Activated naive CD4-positive, alpha-beta T cell treated with Interleukin-2 at 50 U/mL for 16 hours (primary cell): ENCODE measurements at places on chromosomes 3 and 15.

DNA sequence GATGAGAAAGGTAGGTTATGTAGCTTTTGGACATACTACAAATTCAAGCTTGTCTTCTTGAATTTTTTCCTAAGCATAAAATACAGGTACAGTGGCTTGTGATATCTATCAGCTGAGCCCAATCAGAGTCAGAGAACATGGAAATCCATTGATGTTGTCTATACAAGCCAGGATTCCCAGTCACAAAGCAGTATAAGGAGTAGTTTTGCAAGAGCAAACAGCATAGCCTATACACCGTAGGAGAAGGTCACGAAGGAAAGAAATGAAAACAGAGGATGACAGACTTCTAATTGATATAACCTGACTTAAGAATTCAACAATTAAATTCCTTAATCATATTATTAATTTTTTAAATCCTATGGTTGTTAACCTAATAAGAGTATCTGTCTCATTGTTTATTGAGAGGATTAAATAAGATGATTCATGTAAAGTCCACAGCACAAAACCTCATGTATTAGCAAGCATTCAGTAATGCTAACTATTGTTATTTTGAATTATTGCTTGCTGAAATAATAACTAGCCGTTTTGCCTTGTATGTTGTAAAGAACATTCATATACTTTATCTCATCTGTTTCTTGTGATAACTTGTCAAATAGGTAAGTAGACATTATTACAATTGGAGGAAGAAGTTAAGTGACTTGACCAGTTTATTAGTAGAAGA lies 276.6 kb upstream of the ZPLD1 start:
- no peak for DNase-seq

DNA sequence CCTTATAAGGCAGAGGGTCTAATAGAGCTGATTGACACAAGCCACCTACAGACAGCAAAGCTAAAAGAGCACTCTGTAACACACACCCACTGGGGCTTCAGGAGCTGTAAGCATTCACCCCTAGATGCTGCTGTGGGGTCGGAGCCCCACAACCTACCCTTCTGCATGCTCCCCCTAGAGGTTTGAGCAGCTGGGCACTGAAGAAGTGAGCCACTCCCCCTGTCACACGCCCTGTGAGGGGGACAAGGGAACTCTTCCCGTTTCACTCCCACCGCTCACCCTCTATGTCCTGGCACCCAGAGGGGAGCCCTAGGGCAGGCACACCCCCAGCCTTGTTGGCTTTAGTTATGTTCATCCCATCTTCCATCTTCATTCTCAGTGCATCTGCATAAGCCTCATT lies 9.4 kb upstream of the CSTA start:
- no peak for DNase-seq

- no peak for DNase-seq
Observed at GRCh38 chr15:100973351-100974111, 54.4 kb downstream of the LRRK1 start.

- DNase-seq = no peak
Observed at GRCh38 chr3:4531478-4532025, 38.4 kb downstream of the ITPR1 start.

- no peak for DNase-seq
Observed at GRCh38 chr3:38992117-38992760, 59.5 kb downstream of the SCN11A start.

DNA sequence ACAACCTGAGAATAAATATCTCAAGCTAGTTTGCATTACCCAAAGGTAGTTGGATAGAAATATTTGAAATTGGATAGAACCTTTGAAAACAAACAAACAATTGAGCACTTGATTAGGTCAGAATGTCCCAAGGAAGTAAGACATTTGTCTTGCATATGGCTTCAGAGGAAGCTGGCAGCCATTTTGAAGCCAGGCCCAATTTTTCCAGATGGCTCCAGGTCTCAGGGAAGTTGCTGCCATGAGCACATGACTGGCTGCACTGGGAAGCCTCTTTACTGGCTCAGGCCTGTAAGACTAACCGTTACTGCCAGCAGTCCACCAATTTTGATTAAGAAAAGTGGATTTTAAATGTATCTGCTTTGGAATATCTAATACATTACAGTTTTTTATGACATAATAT lies 448.9 kb upstream of the DPH6 start:
- DNase-seq = no peak

GRCh38 chr3:94440767-94441493 lies 378.1 kb downstream of the NSUN3 start:
- DNase-seq = no peak

DNA sequence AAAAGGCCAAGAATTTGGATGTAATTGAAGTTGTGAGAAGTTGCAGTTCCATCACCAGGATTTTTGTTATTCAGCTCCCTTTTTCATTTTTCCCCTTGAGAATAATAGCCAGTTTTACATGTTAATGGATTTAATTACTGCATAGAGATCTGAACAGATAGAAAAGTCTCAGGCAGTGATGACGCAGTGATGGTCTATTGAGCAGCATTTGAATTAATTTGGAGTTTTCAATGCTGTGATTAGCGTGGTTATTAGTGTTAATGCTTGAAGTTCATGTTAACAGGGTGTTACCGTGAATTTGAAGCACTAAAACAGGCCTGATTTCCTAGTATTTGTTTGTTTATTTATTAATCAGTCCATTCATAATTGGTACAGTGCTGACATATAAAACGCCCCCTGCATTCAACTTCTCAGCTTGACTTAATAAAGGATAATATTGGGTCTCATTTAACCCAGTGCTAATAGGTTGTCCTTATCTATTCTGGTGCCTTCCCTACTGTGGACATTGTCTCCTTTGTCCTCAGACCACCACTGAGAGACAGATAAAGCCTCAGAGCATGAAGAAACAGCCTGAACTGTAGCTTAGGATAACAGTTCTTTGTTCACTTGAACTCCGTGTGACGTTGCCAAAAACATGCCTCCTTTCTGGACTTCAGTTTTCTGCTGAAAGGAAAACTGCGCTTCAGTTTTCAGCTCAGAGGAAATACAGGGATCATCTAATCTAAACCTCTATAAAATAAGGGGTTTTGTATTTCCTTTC lies 82.4 kb downstream of the RTP4 start:
- no peak for DNase-seq

DNA sequence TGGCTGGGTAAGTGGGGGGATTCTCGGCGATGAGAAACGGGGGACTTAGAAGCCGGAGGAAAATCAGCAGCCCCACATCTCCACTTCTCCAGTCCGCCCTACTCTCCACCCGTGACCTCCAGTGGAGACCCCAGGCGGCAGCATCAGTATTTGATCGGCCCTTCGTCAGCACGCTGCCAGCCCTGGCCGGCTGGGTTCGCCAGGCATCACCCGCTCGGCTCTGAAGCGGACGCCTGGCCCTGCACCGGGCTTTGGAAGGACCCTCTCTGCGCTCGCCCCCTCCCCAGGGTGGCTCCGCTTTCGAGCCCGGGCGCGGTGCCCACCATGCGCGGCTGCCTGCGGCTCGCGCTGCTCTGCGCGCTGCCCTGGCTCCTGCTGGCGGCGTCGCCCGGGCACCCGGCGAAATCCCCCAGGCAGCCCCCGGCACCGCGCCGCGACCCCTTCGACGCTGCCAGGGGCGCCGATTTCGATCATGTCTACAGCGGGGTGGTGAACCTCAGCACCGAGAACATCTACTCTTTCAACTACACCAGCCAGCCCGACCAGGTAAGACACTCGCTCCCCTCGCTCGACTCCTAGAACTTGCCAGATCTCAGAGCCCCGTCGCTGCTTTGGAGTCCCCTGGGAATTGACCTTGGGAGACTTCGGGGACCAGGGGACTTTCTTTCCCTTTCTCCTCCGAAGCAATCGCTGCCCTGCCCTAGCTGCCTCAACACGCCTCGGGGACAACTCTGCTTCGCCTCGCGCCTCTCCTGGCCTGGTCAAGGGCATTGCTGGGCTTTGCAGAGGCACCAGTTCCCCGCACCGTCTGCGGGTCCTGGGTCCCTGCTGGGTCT lies 561 bp downstream of the SIDT1 start:
- peak; percentile 53 for DNase-seq

DNA sequence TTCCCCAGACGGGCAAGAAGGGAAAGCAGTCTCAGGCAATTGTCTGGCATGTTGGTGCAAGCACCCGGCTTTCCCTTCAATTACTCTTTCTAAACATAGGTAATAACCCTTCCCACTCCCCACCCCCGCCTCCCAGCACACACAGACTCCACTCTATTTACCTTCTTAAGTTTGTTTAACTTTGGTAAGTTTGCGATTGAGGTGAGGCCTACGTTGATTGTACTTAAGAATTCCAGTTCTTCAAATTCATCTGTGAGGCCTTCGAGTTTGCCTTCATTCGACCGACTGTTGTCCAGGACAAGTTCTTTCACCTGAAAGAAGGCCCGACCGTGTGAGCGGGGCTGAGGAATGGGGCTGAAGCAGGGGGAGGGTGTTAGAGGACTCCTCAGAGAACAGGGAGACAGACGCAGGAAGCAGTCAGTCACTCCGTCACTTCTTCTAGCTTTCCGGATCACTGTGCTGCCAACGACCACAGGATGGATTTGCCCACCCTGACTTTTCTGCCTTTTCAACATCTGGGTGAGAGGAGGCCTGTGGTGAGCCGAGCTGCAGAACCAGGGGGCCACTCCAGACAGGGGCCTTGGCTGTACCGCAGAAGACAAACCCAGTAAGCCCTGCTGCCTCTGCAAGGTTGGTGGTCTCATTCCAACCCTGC lies 33.0 kb downstream of the ANP32A start:
- DNase-seq = no peak

DNA sequence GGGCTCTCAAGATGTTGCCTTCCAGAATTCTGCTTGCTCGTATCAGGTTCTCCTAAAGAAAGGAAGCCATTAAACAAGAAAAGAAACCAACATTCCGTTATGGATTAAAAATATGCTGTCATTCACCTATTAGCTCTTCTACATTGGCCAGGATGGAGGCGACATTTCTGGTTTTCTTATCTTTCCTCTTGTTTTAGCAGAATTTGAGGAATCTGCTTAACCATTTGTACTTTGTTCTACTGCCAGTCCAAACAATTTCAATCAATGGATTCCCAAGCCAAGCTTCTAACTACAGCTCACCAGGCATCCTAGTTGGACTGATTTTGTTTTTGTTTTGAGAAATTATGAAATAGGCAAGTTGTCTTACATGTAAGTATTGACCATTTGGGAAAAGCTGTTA lies 164.6 kb upstream of the TSC22D2 start:
- DNase-seq = no peak

DNA sequence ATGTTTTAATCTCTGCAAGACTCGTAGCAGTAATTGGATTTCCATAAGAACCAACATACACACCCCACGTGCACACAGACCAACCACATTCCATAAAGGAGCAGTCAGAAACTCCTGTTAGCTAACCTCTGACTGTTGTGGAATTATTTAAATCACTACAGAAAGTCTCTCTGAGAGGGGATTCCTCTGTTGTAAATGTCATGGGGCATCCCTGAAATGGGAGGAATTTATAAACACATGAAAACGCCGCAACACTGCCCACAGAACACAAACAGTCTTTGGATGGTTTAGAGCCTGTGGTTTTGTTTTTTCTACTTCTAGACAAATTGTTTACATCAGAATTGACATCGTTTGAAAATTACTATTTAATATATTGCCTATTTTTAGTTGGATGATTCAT lies 740.1 kb upstream of the GRM7 start:
- DNase-seq = no peak

DNA sequence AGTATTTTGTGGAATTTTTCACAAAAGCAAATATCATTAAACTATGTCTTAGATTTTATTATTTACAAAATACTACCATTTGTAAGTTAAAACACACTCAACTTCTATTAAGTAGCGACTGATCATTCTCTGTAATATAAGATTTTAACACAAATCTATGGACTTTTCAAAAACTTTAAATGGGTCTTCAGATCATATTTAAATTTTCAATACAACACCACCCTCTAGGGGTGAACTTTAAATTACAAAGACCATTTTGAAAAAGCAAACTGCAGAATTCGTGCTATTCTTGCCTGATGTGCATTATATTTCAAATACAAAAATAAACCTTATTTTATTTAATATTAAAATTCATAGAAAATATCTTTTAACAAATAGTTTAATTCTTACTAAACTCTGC lies 8.2 kb upstream of the VGLL4 start:
- no peak for DNase-seq

GRCh38 chr3:172876297-172876696 lies 125.8 kb downstream of the ECT2 start:
- DNase-seq = no peak

DNA sequence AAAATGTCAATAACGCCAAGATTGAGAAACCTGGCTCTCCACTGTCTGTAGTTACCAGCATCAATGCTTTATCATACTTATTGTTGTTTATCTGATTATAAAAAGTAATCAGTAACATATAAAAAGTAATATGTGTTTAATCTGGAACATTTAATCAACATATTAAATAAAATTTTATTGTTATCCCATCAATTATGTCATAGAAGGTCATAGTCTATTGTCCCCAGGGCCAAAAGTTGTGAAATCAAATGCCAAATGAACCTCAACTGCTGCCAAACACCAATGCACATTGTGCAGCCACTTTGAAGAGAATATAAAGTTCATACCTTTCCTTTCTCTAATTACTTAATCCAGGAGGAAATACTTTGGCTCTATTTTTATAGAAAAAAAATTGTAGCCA lies 106.6 kb downstream of the EOMES start:
- no peak for DNase-seq

- no peak for DNase-seq
Observed at GRCh38 chr3:42712688-42713372, 10.2 kb upstream of the HHATL start.

DNA sequence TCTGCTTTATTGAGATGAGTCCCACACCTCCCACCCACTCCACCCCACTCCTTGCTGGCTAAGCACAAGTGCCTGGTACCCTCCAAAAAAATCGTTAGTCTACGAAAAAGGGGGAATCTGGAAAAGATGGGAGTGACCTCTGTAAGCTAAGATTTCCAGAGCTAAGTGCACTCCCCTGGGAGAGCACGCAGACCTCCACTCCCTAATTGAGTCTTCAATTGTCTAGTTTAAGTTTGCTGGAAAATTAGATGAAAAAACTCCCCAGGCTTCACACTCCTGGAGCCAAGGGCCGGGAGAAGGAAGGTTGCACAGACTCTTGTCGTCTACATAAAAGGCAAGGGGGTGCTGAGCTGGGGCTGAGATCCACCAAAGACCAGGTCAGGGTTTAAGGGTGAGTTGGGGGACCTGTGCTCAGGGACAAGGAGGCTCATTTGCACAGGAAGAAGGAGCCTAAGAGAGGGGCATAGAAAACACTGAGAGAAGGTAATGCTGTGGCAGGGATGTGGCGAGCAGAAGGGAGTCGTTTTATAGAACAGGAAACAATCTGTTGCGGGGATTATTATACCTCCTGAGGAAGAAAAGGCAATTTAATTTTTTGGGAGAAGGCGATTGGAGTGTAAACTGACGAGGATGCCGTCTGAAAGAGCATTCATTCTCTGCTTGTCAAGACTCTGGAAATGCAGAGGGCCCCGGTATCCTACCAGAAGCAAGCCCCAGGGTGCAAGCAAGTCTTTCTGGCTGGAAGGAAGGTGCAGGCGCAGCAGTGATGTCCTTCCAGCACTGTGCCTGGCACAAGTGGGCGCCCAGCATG lies 126.5 kb upstream of the DLG1 start:
- DNase-seq = no peak

- no peak for DNase-seq
Observed at GRCh38 chr3:157204431-157204830, 44.5 kb upstream of the CCNL1 start.

- DNase-seq = no peak
Observed at GRCh38 chr3:121637922-121638321, 22.8 kb downstream of the HCLS1 start.
